ENCODE measurements at places on chromosomes 1 and 21. TPM values are rescaled to one million over a fixed set of nuclear protein-coding genes. Genes with fewer than 3 reads are reported as not detected.

GRCh38 chr21:40235528-40235927 lies 368.3 kb downstream of the PCP4 start:
- H3K4me3 ChIP-seq = no peak overlapping the region
- H3K4me1 ChIP-seq = no peaks in the 10 kb centered on the region
- H3K36me3 ChIP-seq = no peaks in the 10 kb centered on the region
- DNase-seq = no peak
- no peak overlapping the region for H3K27ac ChIP-seq
- peaks cover 1% of the 10 kb centered on the region for H3K27me3 ChIP-seq

GRCh38 chr1:224666078-224666477 lies 50.0 kb downstream of the CNIH3 start:
- H3K27me3 ChIP-seq = peaks cover 15% of the 10 kb centered on the region
- no peak for DNase-seq
- no peak overlapping the region for H3K27ac ChIP-seq
- no peak overlapping the region for H3K4me3 ChIP-seq

DNA sequence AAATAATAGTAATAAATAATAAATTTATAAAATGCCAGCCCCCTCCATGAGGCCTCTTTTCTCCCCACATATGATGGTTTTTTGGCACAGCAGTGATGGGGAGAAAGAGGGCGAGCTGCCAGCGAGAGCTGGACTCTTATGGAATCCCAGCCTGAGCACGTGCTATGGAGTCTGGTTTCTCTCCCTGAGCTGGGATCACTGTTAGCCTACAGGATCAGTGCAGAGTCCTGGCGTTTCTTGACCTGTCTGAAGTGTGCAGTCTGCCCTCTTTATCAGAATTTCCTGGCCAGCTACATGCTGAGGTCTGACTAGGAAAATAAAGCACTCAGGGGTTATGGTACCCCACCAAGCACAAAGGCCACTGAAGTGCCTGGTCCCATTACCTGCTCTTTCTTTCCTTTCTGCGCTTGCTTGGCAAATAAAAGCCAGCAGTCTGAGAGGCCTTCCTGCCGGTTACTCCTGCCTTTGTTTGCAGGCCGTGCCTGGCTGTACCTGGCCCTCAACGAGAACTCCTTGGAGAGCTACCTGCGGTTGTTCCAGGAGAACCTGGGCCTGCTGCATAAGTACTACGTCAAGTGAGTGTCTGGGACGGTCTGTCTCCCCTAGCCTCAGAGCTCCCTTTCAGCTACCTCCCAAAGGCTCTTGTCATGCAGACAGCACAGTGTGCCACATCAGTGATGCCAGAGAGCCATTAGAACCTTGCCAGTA lies 18.5 kb upstream of the SLC25A34 start:
- no peak overlapping the region for H3K27ac ChIP-seq
- no peaks in the 10 kb centered on the region for H3K27me3 ChIP-seq
- H3K36me3 ChIP-seq = peaks cover 7% of the 10 kb centered on the region
- H3K4me1 ChIP-seq = peaks cover 3% of the 10 kb centered on the region

DNA sequence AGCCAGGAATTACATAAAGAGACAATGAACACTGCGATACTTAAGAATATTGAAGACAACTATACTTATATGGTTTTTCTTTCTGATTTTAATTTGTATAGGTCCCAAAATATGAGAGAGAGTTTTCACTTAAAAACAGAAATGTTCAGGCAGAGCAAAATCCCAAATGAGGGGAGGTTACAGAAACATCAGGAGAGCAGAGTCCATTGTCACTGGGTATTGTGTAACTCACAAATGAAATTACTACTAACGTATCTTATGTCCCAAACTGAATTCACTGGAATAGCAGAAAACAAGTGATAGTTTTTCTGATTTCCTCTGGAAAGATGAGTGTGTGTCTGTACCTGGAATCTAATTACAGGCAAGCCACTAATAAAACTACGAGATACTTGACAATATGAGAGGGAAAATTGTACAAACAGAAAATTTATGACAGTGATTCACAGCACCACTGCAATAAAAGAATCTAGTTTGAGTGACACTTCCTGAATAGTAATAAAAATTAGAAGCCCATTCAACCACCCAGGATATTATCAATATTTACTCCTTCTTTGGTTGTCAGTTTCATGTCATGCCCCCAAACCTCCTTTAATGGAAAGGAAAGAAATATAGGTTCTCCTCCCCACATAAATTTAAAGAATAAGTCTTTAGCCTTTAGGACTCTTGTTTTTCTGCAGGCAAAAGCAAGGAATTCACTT lies 522.6 kb downstream of the ADGRL2 start:
- no peaks in the 10 kb centered on the region for H3K27me3 ChIP-seq
- H3K36me3 ChIP-seq = no peaks in the 10 kb centered on the region
- no peak overlapping the region for H3K27ac ChIP-seq
- H3K4me3 ChIP-seq = no peak overlapping the region
- DNase-seq = no peak

DNA sequence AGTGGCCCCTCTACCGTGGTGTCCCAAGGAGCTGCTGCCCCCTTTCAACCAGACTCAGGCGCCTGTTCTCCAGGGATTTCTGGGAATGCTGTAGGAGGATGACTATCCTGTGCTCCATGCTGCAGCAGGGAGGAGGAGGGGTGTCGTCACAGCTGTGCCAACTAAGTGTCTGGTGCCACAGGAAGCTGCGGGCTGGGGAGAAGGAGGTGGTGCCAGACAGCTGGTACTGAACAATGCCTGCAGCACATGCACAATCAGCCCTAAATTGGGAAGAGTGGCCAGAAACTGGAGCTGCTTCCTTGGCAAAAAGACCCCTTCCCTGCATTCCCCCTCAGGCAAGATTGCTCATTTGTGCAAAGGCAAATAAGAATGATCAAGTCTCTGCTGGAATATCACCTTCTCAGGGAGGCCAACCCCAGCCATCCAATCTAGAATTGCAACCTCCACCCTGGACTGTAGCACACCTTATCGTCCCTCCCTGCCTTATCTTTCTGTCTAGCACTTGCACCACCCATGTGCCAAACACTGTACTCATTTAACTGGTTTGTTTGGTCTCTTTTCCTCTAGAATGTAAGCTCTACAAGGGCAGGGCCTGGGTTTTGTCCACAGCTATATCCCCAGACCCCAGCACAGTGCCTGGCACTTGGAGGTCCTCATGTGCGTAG lies 33.3 kb downstream of the LAMB3 start:
- H3K4me1 ChIP-seq = no peaks in the 10 kb centered on the region
- no peaks in the 10 kb centered on the region for H3K27me3 ChIP-seq
- no peak overlapping the region for H3K27ac ChIP-seq
- DNase-seq = no peak
- H3K36me3 ChIP-seq = peaks cover 4% of the 10 kb centered on the region
- no peak overlapping the region for H3K4me3 ChIP-seq

GRCh38 chr1:97796711-97797110 lies 124.1 kb downstream of the DPYD start:
- no peak overlapping the region for H3K27ac ChIP-seq
- no peak for DNase-seq
- H3K4me1 ChIP-seq = peaks cover 18% of the 10 kb centered on the region
- no peak overlapping the region for H3K4me3 ChIP-seq
- H3K27me3 ChIP-seq = no peaks in the 10 kb centered on the region

DNA sequence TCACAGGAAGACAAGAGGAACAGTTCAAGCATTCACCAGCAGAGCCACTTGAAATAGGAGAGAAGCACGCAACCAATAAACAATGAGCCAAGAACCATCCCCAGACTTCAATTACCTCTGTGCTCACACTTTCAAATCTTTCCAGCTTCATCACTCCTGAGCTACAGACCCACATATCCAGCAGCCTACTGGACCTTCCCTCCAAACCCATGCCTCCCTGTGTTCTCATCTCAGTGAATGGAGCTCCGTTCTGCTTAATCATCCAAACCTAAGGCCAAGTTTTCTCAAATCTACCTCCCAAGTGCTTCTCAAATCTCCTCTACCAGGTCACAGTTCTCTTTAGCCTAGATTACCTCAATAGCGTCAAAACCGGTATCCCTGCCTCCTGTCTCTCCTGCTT lies 3.7 kb downstream of the PEF1 start:
- DNase-seq = no peak
- peaks cover 12% of the 10 kb centered on the region for H3K27me3 ChIP-seq
- H3K36me3 ChIP-seq = no peaks in the 10 kb centered on the region

- H3K27ac ChIP-seq = no peak overlapping the region
- H3K4me3 ChIP-seq = no peak overlapping the region
- peaks cover 13% of the 10 kb centered on the region for H3K27me3 ChIP-seq
- no peak for DNase-seq
- no peaks in the 10 kb centered on the region for H3K36me3 ChIP-seq
- no peaks in the 10 kb centered on the region for H3K4me1 ChIP-seq
Measured at GRCh38 chr1:157111396-157112165, 12.0 kb upstream of the ETV3L start.

GRCh38 chr1:7052701-7053100 lies 267.4 kb downstream of the CAMTA1 start:
- H3K36me3 ChIP-seq = no peaks in the 10 kb centered on the region
- no peak overlapping the region for H3K4me3 ChIP-seq
- no peak overlapping the region for H3K27ac ChIP-seq
- no peak for DNase-seq
- peaks cover 6% of the 10 kb centered on the region for H3K27me3 ChIP-seq
- H3K4me1 ChIP-seq = no peaks in the 10 kb centered on the region

DNA sequence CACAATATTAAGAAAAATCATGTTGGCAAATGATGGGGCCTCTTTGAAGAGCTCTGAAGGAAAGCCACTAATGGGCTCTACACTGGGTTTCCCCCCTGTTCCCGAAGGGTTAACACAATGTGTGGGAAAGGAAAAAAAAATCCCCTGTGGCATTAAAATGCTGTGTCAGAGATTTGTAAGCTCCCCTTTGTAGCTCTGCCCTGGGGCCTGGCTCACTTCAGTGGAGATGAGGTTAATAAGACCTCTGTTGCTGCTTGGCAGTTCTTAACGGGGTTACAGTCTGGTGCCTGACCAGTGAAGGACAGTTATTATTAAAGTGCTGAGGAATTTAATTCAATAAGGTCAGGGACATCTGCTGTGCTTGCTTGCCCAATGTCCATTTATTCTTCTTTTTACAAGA lies 129.7 kb upstream of the UBE2U start:
- no peak for DNase-seq
- no peak overlapping the region for H3K27ac ChIP-seq
- H3K27me3 ChIP-seq = no peaks in the 10 kb centered on the region
- H3K4me3 ChIP-seq = no peak overlapping the region
- peaks cover 12% of the 10 kb centered on the region for H3K4me1 ChIP-seq

DNA sequence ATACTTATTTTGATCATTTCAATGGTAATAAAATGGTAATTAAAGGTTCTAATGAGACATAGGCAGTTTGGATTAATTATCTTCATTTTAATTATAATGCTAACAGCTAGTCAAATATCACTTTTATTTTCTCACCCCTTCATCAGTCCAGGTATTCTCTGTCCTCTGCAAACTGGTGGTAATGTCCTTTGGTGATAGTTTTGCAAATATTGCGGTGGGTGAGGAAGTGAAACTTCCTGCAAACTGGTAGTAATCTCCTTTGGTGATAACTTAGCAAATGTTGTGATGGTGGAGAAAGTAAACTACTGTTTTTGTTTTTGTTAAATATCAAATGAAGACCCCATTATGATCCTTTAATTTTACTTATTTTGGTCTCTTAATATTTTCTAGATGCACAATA lies 209.0 kb downstream of the AMY1C start:
- H3K4me3 ChIP-seq = no peak overlapping the region
- no peaks in the 10 kb centered on the region for H3K4me1 ChIP-seq
- no peaks in the 10 kb centered on the region for H3K27me3 ChIP-seq
- no peaks in the 10 kb centered on the region for H3K36me3 ChIP-seq

GRCh38 chr21:27321791-27322190 lies 354.9 kb upstream of the ADAMTS5 start:
- H3K27me3 ChIP-seq = no peaks in the 10 kb centered on the region
- no peaks in the 10 kb centered on the region for H3K4me1 ChIP-seq
- H3K36me3 ChIP-seq = no peaks in the 10 kb centered on the region
- H3K4me3 ChIP-seq = no peak overlapping the region
- DNase-seq = no peak

DNA sequence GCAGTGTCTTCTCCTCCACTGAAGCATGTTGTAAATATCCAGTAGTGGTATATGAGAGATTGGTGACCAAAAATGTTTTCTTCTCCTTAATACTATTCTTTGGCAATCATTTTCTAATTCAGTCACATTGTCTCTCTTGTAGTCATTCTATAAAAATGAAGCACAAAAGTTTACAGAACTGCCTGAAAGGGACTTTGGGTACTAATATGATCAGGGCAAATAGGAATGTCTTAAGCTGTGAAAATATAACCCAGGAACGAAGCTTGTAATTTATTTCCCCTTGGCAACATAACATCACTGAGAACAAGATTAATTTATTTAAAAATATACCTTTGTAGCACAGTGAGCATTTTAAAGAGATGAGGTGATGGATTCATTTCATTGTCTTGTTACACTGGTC lies 4.9 kb downstream of the B3GALT2 start:
- peaks cover 3% of the 10 kb centered on the region for H3K36me3 ChIP-seq
- no peaks in the 10 kb centered on the region for H3K27me3 ChIP-seq
- H3K27ac ChIP-seq = no peak overlapping the region
- DNase-seq = no peak
- no peak overlapping the region for H3K4me3 ChIP-seq

DNA sequence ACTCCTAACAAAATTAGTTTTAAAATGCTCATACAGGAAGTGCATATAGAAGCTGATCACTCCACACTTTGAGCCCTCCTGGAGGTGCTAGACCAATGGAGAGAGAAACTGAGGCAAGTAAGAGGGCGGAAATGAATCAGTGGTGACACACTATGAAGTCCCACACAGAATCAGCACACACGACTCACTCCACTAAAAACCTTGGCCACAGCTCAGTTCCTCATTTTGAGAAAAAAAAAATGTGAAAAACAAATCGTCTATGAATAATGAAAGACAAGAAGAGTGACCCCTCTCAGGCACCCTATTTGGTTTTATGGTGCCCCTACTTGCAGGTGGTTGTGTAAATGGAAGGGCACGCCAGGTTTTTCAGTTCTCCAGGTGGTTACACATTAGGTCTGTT lies 675.1 kb upstream of the BRINP3 start:
- H3K36me3 ChIP-seq = no peaks in the 10 kb centered on the region
- no peak for DNase-seq
- no peaks in the 10 kb centered on the region for H3K4me1 ChIP-seq
- no peaks in the 10 kb centered on the region for H3K27me3 ChIP-seq
- no peak overlapping the region for H3K27ac ChIP-seq
- H3K4me3 ChIP-seq = no peak overlapping the region

DNA sequence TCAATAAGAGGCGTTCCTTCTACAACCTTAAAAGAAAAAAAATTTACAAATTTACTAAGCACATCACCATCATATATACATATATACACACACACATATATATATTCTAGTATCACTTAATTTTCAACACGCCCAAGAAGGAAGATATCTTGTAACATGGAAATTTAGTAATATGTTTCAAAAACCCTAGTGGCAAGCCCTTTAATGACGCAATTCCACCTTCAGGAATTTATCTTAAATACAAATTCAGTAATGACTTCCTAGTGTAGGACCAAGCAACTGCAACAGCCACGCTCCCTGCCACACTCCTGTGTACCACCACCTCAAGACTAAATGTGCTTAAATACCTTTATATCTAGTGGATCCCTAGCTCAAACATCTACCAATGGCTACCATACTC lies 12.5 kb downstream of the LBR start:
- peaks cover 4% of the 10 kb centered on the region for H3K27me3 ChIP-seq
- no peak for DNase-seq
- H3K36me3 ChIP-seq = peaks cover 55% of the 10 kb centered on the region
- peaks cover 14% of the 10 kb centered on the region for H3K4me1 ChIP-seq
- no peak overlapping the region for H3K4me3 ChIP-seq
- H3K27ac ChIP-seq = peak overlapping the region; percentile 21

Gene KRTAP19-3
- polyA plus RNA-seq = not detected

Gene TAS1R1
- not detected for polyA plus RNA-seq

Gene CRP
- polyA plus RNA-seq = not detected

Gene RPAP2
- 7.9 TPM for polyA plus RNA-seq

All from immature natural killer cell (primary cell).